Kidney tubule cell (primary cell): ENCODE measurements at places on chromosomes 7 and 10.

DNA sequence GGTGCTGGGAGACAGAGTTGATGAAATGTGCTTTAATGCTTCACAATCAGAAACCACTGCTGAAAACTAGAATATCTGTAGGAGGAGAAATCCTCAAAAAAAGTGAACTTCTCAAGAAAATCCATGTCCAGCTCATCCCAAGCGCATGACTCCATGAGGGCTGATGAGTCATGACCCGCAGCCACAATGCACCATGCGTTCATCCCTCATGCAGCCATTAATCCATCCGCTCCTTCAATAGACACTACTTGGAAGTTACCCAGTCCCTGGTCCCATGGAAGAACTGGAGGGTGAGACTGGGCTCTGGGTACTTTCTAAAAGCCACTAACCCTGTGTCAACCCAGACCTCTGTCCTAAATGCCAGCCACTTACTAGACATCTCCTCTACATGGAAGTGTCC lies 24.4 kb downstream of the TMEM273 start:
- no peak for DNase-seq

GRCh38 chr10:26291721-26292480 lies 75.3 kb downstream of the GAD2 start:
- DNase-seq: peak; percentile 12

- DNase-seq: no peak
These were observed 853.8 kb downstream of the GRM8 start for GRCh38 chr7:126398851-126399529.

GRCh38 chr7:7970237-7970530 lies 1.6 kb downstream of the GLCCI1 start:
- no peak for DNase-seq

DNA sequence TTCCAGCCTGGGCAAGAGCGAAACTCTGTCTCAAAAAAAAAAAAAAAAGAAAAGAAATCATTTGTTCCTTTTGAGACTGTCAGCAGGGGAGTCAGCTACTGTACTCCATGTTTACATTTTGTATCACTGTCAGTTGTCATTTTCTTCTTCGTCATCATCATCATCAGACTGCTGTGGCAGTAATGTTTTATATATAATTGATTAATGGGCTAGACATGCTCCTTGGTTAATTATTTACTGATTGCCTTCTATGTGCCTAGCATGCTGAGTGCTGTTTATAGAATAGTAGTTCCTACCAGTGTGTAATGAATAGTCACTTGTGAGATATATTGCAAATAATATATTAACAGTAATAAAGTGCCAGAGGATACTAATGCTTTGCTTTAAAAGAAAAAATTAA lies 50.5 kb downstream of the VCL start:
- DNase-seq: peak; percentile 56

DNA sequence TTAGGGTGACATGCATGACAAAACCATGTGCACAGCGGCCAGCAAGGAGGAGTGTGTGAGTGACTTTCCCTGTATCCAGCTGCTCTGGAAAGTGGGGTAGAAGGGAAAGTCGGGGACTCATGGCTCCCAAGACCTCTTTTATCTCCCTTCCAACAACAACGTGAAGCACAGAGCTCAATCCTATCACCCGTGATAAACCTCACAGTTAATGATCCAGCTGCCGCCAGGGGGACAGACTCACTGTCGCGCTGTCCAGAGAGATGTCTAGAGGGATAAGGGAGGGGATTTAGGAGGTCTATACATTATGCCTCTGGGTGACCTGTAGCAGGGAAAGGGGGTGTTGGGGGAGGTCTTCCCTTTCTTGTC lies 84.0 kb upstream of the SMNDC1 start:
- DNase-seq: no peak

- DNase-seq: peak; percentile 49
These were observed 51.3 kb downstream of the PWWP2B start for GRCh38 chr10:132448248-132448731.

DNA sequence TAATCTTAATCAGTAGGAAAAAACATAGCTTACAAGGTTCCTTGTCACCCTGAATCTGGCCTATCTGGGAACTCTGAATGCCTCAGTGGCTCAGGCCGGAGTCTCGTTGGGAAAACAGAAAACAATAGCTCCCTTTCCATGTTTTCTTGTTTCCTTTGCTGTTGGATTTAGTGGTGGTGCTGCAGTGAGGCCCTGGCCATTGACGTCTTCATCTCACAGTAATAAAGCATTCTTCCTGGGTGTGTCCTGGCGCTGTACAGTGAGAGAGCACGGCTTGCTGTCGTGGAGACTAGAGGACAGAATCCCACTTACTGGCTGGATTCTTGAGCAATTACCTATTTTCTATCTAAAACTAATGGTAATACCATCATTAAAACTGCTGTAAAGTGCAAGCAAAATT lies 1.3 kb upstream of the SPOCK2 start:
- no peak for DNase-seq

- DNase-seq: no peak
These were observed 5.9 kb downstream of the GCK start for GRCh38 chr7:44183386-44183785.

DNA sequence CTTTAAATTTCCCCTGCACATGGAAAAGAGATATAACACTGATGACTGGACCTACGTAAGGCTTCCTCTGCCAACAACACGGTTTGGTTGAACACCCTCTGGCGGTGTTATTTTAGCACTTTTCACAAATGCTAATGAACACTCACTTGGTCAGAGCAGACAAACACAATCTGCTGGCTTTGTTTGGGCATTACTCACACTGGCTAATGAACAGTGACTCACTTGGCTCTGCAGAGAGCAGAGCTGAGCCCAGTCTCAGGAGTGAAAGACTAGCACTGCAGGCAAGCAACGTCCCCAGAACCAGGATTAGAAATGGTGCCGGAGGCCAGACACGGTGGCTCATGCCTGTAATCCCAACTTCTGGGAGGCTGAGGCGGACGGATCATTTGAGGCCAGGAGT lies 430.8 kb downstream of the PLXNA4 start:
- DNase-seq: peak; percentile 86

GRCh38 chr7:94314413-94315410 lies 80.0 kb upstream of the COL1A2 start:
- DNase-seq: no peak

DNA sequence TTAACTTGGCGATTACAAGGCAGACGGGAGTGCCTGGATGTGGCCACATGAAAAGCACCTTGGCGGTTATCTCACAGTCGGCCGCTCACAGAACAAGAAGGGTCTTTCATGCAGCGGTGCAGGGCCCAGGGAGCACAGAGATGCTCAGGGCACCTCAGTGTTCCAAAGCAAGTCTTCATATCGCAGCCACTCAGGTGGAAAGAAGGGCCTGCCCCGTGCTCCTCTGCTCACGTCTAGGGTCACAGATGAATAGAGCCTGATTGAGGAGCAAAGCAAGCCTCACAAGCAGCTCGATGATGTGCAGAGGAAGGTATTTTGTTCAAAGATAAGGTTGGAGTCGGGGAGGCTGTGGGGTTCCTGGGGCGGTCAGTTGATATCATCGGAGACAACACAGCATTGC lies 297.8 kb downstream of the WDR11 start:
- no peak for DNase-seq

- DNase-seq: no peak
These were observed 41.5 kb upstream of the CXCL12 start for GRCh38 chr10:44426247-44427034.

DNA sequence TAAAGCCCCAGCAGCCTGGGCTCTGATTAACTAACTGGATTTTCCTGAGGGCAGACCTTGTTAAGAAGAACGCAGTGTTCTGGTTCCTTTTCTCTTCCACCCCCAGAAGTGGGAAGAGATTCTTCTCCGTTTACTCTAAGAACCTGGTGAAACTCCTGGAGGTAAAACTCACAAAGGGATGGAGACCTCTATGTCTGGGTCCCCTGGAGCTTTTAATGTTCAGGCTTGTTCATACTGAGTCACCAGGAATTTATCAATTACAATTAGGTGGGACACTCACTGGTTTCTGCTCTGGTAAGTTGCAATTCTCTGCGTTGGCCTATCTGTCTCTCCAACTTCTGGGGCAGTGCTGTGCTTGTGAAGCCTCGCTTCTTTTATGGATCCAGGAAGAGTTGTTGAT lies 73.3 kb upstream of the CACNB2 start:
- peak; percentile 85 for DNase-seq

GRCh38 chr7:132655131-132655727 lies 79.0 kb upstream of the PLXNA4 start:
- DNase-seq: no peak

DNA sequence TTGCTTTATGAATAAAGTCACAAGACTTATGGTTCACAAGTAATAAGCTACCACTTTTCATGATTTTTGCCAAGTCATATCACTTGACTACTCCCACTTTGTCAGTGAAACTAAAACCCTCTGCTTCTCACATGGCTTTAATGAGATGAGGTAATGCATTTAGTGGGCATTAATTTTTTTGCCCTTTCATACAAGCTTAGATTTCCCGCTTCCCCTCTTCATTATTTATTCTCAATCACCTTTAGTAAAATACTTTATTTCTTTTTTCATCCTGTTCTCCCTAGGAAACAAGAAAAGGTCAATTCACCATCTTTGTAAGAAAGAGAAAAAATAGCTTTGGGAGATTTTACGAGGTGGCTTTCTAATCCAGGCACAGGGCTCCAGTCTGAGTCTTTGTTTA lies 109.6 kb upstream of the STARD3NL start:
- no peak for DNase-seq

- DNase-seq: peak; percentile 62
These were observed 58.5 kb downstream of the LGI1 start for GRCh38 chr10:93816123-93816747.

GRCh38 chr10:33772370-33773252 lies 438.1 kb upstream of the NRP1 start:
- no peak for DNase-seq

DNA sequence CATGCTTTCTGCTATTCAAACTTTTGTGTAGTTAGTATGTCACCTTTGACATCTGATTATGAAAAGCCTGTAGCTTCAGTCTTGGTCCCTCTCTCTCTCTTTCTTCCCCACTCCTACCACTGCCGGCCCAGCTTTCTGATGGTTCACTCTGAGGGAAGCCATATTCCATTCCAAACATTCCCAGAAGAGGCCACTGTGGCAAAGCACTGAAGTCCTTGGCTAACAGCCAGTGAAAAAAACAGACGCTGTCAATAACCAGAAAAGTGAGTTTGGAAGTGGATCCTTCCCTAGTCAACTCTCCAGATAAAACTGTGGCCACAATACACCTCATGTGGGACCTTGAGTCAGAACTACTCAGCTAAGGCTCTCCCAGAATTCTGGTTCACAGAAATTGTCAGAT lies 950.7 kb upstream of the PHF14 start:
- peak; percentile 9 for DNase-seq

DNA sequence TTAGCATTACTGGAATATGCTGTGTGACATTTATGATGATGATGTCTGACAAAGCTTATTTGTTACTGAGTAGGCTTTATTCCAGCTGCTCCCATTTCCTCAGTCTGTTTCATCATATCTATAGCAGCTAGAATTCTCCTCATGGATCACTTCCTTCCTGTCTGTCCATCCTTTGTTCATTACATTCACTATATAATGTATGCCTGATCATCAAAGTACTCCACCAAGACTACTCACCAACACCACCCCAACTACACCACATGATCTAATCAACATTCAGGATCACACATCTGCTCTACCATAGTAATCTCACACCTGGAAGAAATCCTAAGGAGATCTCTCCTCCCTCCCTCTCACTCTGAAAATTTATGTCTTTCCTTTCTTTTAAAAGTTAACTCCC lies 61.3 kb downstream of the APBB1IP start:
- no peak for DNase-seq

DNA sequence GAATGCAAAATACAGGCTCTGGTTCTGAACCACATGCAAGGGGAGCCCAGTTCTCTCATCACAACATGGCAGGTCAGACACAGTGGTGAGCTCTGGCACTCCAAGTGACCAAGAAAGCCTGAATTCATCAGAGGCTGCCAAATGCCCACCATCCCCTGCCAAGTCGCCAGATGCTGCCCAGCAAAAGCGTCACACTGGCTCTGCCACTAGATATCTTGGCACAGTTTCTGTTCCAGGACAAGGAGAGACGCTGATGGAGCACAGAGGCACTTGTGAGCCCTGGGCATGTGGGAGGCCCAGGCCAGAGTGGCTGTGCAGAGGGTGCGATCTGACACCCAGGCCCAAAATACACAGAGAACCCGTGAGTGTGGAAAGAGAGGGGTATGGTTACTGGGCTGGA lies 57.8 kb downstream of the GAD2 start:
- DNase-seq: no peak

- DNase-seq: no peak
These were observed 38.2 kb upstream of the DPYSL4 start for GRCh38 chr10:132148261-132149251.

DNA sequence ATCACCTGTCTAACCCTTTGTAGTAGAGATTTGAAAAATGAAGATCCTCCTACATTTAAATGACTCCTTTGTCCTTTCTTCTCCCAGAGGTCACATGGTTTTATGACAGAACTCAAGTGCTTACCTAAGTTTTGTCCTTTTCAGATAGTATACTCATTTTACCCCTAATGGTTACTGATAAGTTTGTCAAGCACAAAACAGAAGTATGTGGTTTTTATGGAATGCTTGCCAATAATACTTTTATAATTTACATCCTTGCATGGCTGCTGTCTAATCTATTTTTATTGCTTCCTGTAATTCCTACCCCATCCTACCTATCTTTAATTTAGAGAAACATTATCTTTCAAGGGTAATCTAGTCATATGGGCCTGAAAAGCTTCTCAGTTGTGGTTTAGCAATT lies 37.5 kb downstream of the HELLS start:
- DNase-seq: no peak

- DNase-seq: no peak
These were observed 11.6 kb downstream of the PDZD7 start for GRCh38 chr10:101019440-101019703.

DNA sequence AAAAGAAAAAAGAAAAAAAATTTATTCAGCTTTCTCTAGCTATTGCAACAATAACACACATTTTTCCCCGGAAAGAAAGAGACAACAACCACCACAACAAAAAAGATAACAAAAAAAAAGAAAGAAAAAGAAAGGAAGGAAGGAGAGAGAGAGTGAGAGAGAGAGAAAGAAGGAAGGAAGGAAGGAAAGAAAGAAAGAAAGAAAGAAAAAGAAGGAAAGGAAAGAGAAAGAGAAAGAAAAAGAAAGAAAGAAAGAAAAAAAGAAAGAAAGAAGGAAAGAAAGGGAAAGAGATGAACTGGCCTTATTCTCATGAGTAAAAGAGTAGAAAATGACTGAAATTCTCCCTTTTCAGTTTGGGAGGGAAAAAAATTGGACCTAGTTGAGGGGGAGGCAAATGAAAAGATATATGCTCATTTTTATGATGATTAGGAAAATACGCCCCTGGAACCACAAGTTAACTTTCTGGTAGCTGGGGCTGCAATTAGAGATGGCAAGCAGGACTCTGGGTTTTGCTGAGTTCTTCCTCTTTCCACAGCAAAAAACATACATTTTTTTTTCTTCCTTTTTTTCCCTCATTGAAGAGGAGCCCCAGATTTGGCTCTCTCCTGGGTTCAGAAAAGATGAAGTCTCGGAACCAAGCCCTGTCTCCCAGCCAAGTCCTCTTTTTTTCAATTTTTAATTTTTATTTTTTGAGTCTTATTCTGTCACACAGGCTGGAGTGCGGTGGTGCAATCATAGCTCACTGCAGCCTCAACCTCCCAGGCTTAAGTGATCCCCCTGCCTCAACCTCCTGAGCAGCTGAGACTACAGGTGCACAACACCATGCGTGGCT lies 12.6 kb upstream of the PRDX3 start:
- no peak for DNase-seq
